NCI-H82 (cell line): ENCODE measurements at places on chromosomes 6 and 20.

GRCh38 chr6:136639702-136640101, 89.5 kb upstream of the MAP7 start:
- DNase-seq = no peak

GRCh38 chr6:168016176-168016620, 18.7 kb downstream of the KIF25 start:
- DNase-seq = no peak

DNA sequence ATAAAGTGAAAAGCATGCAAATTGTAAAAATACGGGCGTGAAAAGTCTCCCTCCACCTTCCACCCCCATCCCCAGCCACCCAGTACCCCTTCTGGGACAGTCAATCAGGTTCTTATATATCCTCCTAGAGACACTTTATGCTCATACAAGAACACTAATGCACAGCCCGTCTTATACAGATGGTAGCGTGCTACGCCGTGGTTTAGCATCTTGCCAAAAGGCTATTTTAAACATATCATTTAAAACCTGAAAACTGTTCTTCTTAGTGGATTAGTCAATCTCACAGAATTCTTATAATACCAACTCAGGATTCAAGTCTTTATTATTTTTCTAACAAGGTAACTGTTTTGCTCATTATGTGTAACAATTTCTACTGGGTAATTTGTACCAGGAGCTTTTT, 57.2 kb upstream of the MRPS10 start:
- no peak for DNase-seq

DNA sequence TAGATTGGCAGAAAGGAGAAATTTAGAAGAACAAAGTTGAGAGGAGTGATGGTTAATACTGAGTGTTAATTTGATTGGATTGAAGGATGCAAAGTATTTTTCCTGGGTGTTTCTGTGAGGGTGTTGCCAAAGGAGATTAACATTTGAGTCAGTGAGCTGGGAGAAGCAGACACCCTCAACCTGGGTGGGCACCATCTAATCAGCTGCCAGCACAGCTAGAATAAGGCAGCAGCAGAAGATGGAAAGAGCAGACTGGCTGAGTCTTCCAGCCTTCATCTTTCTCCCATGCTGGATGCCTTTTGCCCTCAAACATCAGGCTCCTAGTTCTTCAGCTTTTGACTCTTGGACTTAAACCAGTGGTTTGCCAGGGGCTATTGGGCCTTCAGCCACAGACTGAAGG, 437.7 kb upstream of the AGPAT4 start:
- no peak for DNase-seq

DNA sequence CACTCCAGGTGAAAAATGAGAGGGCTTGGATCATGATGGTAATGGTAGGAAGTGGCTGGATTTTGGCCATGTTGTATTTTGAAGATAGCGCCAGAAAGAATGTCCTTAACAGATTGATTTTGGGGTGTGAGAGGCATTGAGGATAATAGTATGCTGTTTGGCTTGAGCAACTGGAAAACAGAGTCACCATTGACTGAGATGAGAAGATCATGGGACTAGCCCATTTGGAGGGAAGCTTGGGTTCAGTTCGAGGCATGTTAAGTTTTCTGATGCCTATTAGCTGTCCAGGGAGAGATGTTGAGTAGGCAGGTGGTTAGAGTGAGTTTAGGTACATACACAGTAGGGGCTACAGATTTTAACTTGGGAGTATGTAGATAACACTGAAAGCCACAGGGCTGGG, 23.3 kb downstream of the PLCG1 start:
- no peak for DNase-seq

DNA sequence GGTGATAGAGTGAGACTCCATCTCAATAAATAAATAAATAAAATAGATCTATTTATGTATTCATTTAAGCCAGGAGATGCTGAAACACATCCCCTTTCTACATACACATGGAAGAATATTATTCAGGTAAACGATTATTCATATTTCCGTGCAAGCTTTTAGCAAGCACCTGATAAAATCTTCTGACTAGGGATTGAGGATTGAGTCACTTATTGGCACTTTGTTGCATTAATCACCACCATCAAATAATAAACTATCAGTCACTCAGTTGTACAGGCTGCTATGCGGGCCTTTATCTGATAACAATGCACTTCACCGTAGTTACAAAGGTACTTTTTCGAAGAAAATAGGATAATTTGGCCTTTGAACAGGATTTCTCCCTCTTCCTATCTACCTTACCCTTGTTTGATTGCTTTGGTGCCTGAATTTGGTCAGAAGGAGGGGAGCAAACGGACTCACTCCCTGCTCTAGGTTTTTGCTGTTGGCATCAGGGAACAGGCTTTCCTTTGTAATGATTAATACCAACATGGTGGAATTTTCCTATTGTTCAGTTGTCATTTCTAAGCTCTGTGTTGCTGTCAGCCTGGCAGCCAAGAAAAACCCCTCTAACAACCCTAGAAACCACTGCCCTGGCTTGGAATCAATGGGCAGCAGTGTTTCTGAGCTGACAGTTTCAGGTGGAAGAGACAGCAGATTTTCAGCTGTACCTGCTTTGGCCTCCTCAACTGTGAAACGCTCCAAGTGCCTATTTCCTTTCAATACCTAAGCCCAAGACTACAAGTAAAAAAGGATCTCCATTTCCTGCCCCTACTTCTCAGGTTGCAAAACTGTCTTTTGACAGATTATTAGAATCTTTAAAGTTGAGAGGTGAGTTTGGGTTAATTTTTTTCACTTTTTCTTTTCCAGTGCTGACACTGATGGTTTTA, 63.0 kb downstream of the MYB start:
- DNase-seq = no peak

DNA sequence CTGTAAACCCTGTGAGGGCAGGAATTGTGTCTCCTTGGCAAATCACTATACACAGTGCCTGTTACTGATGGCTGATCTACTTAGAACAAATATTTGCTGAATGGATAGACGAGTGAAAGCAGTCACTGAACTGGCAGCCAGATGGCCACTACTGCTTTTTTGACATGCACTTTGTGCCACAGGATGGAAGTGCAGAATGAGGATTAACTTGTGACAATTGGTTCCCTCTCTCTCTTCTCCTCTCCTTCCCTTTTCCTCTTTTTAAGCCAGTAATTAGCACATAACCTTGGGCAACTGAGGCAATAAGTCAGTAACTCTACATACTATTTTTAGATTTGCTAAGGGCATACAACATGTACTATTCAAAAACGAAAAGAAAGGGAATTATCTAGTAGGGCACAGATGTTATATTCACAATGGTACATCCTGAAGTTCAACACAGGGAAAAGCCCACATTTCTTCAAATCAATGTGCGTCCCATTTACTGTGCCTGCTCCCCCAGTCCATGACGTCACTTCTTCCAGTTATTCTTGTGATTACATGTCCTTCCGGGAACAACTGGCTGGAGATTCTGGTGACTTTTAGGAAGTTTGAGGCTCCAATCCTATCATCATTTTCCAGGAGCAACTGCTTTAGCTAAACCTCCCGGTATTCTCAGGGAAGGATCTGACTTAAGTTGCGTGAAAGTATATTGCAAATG, 17.0 kb upstream of the RPS6KA2 start:
- DNase-seq = peak; percentile 8

- DNase-seq = peak; percentile 84
Observed at GRCh38 chr6:56292505-56293181, 45.3 kb upstream of the COL21A1 start.

DNA sequence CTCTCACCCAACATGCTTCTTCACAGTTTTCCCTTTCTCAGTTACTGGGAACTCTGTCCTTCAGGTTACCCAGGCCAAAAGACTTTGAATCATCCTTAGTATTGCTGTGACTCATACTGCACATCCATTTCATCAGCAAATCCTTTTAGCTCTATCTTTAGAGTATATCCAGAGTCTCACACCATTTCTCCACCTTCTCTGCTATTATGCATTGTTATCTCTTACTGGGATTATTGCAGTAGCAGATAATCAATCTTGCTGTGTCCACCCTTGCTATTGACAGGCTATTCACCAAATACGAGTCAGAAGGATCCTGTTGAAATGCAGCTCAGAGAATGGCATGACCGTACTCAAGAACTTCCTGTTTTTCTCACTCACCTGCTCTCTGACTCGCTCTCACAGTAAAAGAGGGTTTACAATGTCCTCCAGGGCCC, 57.3 kb downstream of the BCKDHB start:
- DNase-seq = no peak

DNA sequence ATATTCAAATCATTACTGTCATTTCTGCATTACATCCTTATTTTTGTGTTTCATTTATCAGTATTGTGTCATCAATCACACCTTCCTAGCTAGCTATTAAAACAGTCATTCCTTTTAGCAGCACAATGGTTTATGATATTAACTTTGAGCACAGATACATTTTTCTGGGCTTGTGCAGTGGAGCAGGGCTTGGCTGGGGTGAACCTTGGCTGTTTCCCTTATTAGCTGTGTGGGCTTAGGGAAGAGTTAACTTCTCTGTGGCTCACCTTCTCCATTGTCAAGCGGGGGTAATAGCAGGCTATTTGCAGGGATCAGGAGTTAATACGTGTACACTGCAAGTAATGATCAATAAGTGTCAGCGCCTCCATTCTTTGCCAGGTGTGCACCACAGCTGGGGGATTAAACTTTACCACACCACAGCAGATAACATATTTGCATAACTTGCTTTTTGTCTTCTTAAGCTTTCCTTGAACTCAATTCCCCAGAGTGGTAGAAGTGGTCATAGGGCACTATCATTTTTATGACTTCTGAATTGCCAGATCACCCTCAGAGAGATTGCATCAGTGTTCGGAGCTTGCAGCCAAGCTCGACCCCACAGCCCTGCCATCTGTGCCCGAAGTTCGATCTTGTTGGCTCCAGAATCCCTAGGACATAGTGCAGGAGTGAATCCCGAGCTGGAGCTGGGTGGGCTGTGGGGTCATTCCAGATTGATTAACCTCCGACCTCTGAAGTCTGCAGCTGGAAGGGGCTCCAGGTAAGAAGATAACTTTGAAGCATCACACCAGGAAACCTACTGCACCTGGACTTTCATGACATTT, 1.5 kb upstream of the PYGB start:
- peak; percentile 76 for DNase-seq

- peak; percentile 8 for DNase-seq
Observed at GRCh38 chr6:107543567-107543966, 53.6 kb downstream of the SOBP start.

DNA sequence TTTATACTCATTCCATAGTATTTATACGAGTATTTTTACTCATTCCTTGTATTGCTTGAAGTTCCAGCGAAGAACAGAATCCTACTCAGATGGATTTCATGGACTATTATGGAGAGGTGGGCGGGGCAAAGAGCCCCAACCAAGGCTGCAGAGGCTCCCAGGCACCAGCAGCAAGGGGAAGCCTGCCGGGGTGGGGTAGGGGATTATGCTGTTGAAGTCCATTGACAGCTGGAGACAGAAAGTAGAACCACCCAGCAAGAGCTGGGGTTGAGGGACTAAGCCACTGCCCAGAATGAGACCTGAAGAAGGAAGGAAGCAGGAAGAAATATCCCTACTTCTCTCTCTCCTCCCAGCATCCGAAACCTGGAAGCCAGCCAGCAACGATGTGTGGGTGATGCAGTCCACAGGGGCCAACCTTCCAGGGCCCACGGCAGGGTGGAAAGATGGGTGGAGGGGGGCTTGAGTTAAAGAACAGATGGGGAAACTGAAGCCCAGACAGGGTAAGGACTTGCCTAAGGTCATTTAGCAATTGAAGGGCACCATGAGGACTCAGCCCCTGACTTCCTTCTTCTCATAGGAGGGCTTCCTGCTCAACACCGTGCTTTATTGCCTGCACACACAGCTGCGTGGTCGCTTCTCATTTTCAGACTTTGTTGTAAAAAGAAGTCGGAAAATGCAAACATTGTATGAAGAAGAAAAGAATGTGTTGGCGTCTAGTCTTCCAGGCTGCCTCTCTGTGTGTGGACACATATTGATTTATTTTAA, 18.3 kb upstream of the GTSF1L start:
- DNase-seq = peak; percentile 82

- no peak for DNase-seq
Observed at GRCh38 chr20:58017231-58017969, 211.1 kb downstream of the ANKRD60 start.

DNA sequence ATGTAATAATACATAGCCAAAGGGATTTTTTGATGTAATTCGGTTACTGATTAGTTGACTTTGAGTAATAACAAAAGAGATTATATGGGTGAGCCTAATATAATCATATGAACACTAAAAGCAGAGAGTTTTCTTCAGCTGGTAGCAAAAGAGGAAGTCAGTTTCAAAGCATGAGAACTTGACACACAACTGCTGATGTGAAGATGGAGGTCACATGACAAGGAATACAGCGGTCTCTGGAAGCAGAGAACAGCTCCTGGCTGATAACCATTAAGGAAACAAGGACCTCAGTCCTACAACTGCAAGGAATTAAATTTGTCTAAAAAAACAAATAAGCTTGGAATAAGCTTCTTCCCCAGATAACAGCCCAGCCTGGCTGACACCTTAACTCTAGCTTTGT, 154.5 kb upstream of the PRND start:
- DNase-seq = no peak

GRCh38 chr20:11895861-11896387, 21.8 kb upstream of the BTBD3 start:
- peak; percentile 91 for DNase-seq

GRCh38 chr6:167858086-167858591, 31.4 kb downstream of the AFDN start:
- no peak for DNase-seq

DNA sequence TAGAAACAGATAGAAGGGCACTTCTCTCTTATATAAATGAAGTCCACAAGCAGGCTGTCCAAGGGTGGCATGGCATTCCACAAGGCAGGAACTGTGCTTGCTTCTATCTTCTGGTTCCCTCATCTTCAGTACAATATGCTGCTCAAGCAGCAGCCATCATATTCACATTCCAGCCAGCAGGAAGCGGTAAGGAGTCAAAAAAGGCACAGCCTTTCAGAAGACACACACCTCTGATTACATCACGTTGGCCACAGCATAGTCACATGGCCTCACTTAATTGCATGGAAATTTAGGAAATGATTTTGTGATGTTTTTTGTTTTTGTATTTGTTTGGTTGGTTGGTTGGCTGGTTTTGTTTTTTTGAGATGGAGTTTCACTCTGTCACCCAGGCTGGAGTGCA, 19.0 kb downstream of the REM1 start:
- DNase-seq = peak; percentile 66

DNA sequence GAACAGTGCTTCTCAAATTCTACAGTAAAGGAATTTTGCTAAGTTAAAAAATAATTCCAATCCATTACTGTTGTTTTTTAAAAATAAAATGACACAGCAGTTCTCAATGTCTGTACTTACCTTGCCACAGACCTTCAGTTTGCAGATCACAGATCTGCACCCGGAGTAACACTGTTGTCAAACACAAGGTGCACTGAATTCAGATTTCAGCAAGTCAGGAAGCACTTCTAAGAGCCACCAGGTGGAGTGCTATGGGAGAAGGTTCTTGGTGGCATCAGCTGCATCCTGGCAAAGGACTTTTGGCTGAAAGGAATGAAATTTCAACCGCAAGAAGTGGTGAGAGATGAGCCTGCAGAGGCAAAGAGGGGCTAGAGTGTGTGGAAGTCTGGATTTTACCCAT, 17.4 kb downstream of the RSPH4A start:
- DNase-seq = peak; percentile 27

- DNase-seq = no peak
Observed at GRCh38 chr6:105815661-105816555, 270.2 kb upstream of the PRDM1 start.
